ENCODE measurements at places on chromosomes 6 and 20.

DNA sequence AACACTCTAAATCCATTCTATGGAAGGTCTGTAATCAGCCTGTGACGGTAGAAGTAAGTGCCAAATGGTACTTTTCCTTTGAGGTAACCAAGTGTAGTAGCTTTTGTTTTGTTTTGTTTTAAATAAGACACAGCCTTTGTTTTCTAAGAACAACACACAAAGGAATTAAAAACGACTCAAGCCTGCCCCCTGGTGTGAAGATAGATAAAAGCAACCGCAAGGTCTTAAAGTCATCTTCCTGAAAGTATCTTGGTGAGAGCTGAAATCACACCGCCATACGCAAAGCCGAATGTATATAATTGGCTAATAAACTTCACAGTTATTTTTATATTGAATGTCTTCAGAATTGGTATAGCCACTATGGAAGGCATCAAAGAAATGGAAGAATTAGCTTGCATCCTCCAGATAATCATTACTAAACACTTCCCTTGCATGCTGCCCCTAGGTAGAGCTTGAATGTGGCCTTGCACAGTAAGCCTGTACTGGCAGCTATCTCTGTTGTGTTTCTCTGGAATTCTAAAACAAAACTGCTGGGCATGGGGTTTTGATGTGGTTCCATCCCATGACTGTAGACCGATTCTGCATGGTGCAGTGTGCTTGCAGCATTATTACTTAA lies 95.6 kb downstream of the LAMP5 start:
- peak; percentile 61 for DNase-seq

DNA sequence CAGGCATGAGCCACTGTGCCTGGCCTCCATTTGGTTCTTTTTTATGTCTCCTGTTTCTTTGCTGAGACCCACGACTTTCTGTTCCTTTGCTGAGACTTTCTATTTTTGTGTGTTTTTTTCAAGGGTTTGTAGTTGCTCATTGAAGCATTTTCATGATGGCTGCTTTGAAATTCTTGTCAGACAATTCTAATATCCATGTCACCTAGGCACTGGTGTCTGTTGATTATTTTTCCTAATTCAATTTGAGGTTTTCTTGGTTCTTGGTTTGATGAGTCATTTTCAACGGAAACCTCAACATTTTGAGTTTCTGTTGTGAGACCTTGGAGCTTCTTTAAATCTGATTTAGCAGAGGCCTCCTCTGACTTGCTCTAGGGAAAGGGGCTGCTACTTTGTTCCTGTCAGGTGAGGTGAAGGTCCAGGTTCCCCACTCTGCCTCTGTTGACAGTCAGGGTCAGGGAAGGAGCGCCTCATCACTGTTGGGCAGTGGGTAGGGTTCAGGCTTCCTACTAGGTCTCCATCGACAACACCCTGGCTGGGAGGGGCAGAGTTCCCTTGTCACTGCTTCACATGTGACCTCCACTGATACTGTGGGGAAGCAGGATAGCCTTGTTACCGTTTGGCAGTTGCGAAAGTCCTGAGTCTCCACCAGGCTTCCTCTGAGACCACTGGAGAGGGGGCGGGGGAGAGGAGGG lies 67.2 kb upstream of the RNF24 start:
- peak; percentile 75 for DNase-seq

DNA sequence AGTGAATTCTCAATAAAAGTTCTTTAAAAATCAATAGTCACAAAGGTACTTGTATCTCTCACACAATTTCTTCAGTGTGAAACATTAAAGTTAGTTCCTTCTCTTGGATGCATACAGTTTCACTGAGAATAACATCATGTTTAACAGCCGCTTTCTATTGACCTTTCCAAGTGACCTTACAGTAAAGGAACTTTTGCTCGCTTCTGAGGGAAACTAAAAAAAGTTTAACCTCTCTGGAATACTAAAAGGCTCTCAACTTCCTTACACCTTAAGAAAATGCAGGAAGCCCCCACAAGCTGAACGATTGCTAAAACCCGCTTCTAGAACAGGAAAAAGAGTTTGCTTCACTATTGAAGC lies 1.3 kb downstream of the RRAGD start:
- DNase-seq, result peak; percentile 17

DNA sequence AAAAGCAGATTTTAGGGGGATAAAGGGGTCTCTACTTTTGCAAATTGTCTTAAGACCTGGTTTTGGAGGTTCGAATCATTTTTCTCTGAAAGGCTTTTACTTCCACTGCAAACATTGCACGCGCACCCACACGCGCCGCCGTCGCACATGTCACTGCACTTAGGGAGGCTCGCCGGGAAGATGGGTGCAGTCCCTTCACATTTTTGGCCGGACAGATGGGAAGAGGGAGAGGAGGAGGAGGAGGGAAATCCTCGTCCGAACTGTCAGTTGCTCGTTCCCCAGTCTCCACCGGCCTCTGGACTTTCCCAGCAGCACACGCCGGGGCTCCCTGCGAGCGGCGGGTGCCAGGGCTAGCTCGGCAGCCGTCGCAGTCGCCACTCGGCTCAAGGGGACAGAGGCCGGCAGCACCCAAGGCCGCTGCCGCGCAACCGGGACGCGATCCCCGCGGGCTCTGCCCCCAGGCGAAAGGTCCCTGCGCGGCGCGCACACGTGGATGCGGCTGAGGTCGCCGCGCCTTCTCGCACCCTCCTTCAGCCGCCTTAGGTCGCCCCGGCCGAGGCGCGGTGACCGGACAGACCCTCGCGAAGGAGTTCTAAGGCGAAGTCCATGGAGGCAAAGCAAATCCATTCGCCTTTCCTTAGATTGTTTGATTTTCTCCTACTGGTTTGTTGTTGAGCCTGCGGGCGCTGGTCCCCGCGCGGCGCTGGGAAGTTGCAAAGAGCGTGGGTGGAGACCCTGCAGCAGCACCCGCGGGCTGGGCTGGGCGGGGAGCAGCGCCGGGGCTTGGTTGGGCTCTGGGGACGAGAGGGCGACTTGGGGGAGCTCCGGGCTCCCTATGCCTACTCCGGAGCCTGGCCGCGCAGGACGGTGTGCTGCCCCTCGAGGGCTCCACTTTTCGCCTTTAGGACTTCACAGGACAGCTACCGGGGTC lies 1.2 kb downstream of the MYB start:
- peak; percentile 25 for DNase-seq

GRCh38 chr6:157760589-157761330 lies 62.3 kb upstream of the SNX9 start:
- DNase-seq, result peak; percentile 35

GRCh38 chr6:80541181-80541580 lies 434.7 kb downstream of the BCKDHB start:
- no peak for DNase-seq

- peak; percentile 86 for DNase-seq
Observed at GRCh38 chr6:166258854-166259276, 49.3 kb downstream of the PRR18 start.

DNA sequence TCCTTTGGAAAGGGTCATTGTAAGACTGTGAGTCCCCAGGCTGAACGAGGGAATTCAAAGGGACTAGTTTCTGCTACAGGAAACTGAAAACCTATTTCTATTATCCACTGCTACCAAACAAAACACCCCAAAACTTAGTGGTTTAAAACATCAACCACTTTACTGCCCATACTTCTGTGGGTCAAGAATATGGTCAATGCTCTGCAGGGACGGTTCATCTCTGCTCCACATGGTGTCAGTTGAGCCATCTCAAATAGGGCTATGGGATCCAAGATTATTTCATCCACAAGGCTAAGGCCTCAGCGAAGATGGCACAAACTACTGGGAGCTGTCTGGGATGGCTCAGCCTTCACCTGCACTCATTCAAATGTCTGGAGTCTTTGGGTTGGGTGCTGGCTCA lies 65.5 kb downstream of the DZANK1 start:
- no peak for DNase-seq

DNA sequence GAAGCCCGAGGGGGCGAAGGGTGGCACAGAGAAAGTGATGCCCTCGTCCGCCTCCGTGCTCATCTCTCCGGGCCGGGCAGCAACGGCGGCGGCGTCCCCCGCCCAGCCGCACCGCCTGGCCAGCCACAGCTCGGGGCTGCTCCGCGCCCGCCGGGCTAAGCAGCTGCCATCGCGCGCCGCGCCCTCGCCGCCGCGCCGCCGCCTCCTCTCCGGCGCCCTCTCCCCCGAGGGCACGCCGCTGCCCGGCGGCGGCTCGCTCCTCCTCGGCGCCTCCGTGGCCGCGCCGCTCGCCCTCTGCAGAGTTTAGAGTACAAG lies 225 bp downstream of the MAP3K5 start:
- DNase-seq, result no peak

DNA sequence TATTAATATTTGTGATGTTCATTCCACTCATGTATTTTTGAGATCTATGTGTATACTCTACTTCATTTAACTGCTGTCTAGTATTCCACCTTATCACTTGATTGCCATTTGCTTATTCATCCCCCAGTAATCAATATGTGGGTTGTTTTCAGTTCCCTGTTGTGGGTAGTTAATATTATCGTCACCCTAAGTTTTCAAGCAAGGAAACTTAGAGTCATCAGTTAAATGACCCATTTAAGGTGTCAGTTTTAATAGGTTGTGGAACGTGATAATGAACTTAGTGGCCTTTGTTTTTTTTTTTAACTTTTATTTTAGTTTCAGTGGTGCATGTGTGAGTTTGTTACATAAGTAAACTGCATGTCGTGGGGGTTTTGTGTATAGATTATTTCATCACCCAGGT lies 90.3 kb downstream of the SLC24A3 start:
- no peak for DNase-seq

DNA sequence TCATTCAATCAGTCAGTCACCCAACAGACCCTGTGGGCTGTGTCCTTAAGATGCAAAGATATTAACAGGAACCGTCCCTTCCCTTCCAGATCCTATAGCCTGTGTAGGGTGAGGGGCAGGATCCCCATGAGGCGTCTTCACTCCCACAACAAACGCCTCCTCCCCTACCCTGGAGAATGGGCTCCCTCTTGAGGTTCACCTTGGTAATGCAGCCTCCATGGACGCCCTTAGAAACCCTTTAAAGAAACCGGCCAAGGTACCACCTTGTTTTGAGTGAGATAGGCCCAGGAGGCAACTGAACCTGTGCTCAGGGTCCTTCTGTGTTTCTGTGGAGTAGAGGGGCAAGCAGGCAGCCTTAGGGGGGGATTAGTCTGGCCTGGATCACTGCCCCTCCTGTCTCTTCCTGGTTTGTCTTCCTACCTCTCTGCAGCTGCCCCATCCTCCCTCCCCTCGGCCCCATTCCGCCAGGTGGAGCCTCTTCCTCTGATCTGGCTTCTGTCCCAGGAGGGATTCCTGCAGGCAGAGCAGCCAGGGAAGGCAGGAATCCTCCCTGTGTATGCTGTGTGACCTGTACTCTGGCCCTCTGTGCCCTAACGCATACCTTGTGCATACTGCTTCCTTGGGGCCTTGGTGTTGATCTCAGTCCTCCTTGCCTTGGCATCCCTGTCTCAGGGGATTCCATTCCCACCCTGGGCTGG lies 6.6 kb upstream of the GUCA1A start:
- DNase-seq, result peak; percentile 25

DNA sequence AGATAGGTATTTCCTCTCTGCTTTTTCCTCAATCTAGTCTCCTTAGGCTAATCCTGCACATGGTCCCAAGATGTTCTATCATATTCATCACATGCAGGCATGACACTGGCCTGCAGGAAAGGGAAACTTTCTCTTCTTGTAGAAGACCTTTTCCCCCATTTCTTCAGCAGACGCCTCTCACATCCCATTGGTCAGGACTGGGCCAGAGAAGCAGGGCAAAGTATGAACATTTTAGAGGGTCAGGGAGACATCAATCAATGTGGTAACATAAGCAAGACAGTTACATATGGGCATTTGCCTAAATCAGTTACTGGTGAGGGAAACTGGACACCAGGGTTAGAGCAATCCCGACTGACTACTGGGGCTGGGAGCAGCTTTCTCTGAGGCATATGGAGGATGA lies 90.1 kb downstream of the CRYBG1 start:
- DNase-seq, result peak; percentile 65

DNA sequence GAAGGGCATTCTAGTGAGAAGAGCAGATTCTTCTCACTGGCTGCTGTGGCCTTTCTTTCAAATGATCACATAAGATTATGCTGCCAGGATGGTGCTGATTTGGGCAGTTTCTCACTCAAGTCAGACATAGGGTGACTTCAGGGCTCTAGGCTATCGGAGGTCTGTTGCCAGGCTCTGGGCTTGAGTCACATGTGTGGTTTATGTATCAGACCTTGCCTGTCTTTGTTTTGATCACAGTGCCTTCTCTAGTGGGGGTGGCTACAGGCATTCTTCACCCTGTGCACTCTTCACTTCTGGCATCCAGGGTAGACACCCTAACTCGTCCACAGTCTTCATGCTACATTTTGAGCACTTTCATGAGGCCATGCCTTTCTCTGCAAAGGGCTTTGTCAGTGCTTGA lies 823.7 kb upstream of the MAN1A1 start:
- no peak for DNase-seq

GRCh38 chr6:108446629-108447150 lies 114.0 kb upstream of the FOXO3 start:
- peak; percentile 9 for DNase-seq

DNA sequence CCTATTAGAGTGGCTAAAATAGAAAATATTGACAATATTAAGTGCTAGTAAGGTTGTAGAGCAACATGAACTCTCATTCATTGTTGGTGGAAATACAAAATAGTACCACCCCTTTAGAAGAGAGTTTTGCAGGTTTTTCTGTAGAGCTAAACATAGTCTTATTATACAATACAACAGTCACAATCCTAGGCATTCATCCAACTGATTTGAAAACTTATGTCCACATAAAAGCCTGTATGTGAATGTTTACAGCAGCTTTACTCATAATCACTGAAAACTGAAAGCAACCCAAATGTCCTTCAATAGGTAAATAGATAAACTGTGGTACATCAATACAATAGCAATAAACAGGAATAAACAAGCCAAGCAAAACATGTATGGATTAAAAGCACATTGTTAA lies 162.6 kb upstream of the PRND start:
- DNase-seq, result no peak

DNA sequence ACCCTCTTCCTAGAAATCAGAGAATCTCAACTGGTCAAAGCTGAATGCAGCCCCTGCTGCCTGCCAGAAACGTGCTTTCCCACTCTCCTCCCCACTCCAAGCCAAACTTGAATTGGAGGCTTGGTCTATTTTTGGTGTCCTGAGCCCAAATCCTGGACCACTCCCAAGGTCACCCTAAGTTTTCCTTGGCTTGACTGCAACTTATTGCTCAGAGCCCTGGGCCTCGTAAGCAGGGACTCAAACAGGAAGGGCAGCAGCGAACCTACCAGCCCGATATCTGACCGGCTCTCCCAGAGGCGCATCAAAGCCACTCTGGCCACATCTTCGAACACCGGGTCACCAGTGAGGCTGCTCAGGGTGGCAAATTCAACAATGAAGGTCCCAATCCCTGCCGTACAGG lies 12.7 kb downstream of the EDEM2 start:
- DNase-seq, result no peak

- no peak for DNase-seq
Observed at GRCh38 chr6:33592595-33593413, 12.7 kb upstream of the BAK1 start.

GRCh38 chr6:144008120-144008811 lies at the start of gene PLAGL1:
TSS of gene PLAGL1 (minus strand) at chr6:144008259. CDS start at chr6:143948136, 60,123 bp downstream.
- peak; percentile 54 for DNase-seq
